ENCODE measurements at places on chromosomes 5 and 9. TPM values are rescaled to one million over a fixed set of nuclear protein-coding genes. Genes with fewer than 3 reads are reported as not detected.

BTF3 gene
- 807 TPM for polyA plus RNA-seq

IL7R gene
- 128 TPM for polyA plus RNA-seq

SLC45A2 gene
- polyA plus RNA-seq = not detected

TNPO1 gene
- polyA plus RNA-seq = 50.8 TPM

ZDHHC11B gene
- not detected for polyA plus RNA-seq

TAF11L5 gene
- polyA plus RNA-seq = not detected

SNX24 gene
- 22.0 TPM for polyA plus RNA-seq

IFNA21 gene
- not detected for polyA plus RNA-seq

IL9 gene
- not detected for polyA plus RNA-seq

ENTPD2 gene
- not detected for polyA plus RNA-seq

FAM221B gene
- not detected for polyA plus RNA-seq

SCGB3A2 gene
- polyA plus RNA-seq = not detected

TAF11L4 gene
- polyA plus RNA-seq = not detected

TMEM174 gene
- not detected for polyA plus RNA-seq

ISOC1 gene
- 36.8 TPM for polyA plus RNA-seq

RNF183 gene
- not detected for polyA plus RNA-seq

ALDH1A1 gene
- 0.10 TPM for polyA plus RNA-seq

EIF4EBP3 gene
- 38.5 TPM for polyA plus RNA-seq

ARHGEF28 gene
- not detected for polyA plus RNA-seq

OR1L6 gene
- 0.17 TPM for polyA plus RNA-seq

SAPCD2 gene
- polyA plus RNA-seq = 0.62 TPM

QRFP gene
- polyA plus RNA-seq = not detected

KIF27 gene
- 0.46 TPM for polyA plus RNA-seq

Data from CD4-positive, CD25-positive, alpha-beta regulatory T cell (primary cell).